ENCODE measurements at places on chromosomes 4 and X.

GRCh38 chr4:132540797-132541196 is 608.3 kb upstream of the PCDH10 start:
- DNase-seq: no peak

DNA sequence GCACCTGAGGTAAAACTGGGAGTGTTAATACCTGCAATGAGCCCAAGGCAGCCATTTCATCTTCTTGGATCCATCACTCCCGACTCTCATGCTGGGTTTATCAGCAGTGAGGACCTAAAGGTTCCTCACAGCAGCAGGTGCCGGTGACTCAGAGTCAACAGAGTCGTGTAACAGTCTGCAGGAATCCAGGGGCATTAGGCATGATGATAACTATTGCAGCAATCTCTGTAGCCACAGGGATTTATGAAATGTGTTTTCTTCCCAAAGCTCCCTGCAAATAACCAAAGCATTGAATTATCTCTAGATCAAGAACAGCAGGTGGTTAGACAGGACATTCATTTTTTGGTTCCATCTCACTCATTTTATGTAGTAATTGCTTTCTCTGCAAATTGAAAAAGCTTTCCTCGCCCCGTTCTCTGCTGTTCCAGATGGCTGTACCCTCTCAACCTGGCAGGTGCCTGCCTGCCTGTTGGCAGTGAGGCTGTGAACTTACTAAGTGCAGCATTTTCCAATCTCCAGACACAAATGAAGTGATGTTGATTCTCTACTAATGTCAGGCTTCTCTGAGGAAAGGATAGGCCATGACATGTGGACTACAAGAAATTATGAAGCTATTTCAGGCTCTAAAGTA is 48.1 kb upstream of the TSPAN7 start:
- DNase-seq: no peak

- DNase-seq: no peak
Measured at GRCh38 chr4:150583287-150584110, 1.5 kb downstream of the MAB21L2 start.

GRCh38 chr4:58163156-58163555 is 1053.0 kb upstream of the IGFBP7 start:
- DNase-seq: no peak

DNA sequence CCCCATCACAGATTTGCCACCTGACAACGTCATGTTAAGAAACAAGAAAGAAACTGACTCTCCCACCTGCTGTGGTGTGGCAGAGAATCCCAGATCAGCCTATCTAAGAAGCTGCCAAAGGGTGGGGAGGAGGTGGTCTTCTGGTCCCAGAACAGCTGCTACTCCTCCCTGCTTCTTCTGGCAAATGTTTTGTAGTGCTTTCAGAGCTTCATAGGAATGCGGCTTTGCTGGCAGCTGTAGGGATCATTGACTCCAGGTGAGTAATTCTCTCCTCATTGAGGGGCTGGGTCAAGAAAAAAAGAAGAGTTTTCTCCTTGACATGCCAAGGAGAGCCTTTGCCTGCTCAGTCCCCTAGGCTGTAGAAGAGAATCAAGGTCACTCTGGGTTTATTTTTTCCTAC is 23.3 kb downstream of the NRK start:
- no peak for DNase-seq

GRCh38 chr4:141054446-141054845 is 78.8 kb downstream of the RNF150 start:
- no peak for DNase-seq

GRCh38 chrX:78622831-78623230 is 36.3 kb downstream of the RTL3 start:
- no peak for DNase-seq

DNA sequence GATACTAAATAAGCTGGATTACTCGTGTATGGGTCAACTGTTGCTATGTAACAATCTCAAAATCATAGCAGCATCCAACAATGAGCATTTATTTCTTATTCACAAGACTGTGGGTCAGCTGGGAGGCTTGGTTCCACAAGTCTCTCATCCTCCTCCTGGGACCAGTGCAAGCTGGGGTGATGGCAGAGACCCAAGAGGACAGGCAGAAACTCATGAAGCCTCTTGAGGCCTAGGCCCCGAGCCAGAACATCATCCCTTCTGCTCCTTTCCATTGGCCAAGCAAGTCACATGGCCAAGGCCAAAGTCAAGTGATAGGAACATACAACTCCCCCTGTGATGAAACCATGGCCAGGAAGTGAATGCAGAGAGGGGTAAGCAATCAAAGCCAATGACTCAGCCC is 422.1 kb downstream of the BCOR start:
- DNase-seq: no peak

DNA sequence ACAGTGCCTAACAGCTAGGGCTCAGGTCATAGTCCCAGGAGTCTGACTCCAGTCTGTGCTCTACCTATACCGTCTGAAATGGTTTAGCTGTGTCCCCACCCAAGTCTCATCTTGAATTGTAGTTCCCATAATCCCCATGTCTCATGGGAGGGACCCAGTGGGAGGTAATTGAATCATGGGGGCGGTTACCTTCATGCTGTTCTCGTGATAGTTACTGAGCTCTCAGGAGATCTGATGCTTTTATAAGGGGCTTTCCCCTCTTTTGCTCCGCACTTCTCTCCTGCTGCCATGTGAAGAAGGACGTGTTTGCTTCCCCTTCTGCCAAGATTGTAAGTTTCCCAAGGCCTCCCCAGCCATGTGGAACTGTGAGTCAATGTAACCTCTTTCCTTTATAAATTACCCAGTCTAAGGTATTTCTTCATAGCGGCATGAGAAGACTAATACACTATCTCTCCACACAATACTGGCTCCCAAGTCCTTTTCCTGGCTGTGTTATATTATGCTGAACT is 110.8 kb downstream of the AFAP1 start:
- no peak for DNase-seq

DNA sequence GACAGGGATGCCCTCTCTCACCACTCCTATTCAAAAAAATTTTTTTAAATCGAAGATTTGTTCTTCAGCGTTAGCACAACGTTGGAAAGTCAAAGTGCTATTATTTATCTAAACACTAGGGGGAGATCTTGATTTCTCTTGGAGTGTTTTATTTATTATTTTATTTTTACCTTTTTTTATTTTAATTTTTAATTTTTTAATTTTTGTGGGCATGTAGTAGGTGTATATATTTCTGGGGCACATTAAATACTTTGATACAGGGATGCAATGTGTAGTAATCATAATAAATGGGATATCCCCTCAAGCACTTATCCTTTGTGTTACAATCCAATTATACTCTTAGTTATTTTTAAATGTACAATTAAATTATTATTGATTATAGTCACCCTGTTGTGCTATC is 37.4 kb upstream of the SLC10A4 start:
- DNase-seq: no peak

DNA sequence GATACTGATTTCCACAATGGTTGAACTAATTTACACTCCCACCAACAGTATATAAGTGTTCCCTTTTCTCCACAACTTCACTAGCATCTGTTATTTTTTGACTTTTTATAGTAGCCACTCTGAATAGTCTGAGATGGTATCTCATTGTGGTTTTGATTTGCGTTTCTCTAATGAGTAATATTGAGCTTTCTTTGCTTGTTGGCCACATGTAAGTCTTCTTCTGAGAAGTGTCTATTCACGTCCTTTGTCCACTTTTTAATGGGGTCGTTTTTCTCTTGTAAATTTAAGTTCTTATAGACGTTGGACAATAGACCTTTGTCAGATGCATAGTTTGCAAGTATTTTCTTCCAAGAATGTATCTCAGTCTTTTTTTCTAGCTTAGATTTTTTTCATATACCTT is 10.0 kb downstream of the FBXW7 start:
- DNase-seq: no peak

DNA sequence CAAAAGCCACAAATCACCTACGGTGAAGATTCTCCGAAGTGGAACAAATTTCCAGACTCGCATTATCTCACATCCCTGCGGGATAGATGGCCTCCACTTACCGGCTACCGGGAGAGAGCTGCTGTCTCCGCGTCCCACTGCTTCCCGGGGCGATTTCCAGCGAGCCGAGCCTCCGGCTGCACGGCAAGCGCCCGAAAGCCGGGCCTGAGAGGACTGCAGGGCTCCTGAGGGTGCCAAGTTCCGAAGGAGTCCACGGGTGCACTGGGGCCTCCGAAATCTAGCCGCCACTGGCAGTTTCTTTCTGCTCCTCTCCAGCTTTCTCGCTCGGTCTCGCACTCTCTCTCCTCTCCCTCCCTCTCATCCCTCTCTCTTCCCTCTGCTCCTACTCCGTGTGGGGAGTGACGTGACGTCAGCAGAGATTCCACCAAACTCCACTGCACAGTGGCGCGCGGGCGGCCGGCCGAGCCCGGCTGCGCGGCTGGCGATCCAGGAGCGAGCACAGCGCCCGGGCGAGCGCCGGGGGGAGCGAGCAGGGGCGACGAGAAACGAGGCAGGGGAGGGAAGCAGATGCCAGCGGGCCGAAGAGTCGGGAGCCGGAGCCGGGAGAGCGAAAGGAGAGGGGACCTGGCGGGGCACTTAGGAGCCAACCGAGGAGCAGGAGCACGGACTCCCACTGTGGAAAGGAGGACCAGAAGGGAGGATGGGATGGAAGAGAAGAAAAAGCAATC is 14.0 kb upstream of the PITX2 start:
- no peak for DNase-seq

DNA sequence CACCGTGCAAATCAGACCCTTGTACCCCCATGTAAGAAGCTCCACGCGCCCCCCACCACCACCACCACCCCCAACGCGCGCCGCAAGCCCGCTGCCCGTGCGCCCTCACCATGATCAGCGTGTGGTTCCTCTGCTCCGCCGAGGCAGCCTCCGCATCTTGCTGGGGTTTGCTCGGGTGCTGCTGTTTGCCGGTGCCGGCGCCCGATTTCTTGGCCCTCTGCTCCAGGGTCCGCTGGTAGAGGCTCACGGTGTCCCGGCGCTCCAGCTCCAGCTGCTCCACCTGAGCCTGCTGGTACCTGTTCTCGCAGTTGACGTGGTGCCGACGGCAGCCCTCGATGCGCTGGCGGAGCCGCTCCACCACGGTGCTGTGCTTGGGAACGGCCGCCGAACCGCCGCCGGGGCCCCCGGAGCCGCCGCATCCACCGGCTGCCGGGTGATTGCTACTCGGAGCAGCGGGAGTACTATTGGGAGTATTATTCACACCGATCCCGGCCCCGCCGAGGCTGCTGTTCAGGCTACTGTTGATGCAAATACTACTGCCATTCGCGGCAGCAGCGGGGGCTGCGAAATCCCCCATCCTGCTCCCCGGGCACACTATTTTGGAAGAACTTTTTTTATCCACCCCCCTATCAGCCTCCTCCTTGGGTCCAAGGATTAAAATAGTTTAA is 1.1 kb downstream of the MAML3 start:
- no peak for DNase-seq

- DNase-seq: no peak
Measured at GRCh38 chrX:23838953-23839352, 56.0 kb downstream of the SAT1 start.

Data from stimulated activated CD8-positive, alpha-beta memory T cell treated with anti-CD3 and anti-CD28 coated beads, Interleukin-7, amount 100 ng/mL, for 1 hour (primary cell).